GM12892 (cell line): ENCODE measurements at places on chromosomes 4 and X.

DNA sequence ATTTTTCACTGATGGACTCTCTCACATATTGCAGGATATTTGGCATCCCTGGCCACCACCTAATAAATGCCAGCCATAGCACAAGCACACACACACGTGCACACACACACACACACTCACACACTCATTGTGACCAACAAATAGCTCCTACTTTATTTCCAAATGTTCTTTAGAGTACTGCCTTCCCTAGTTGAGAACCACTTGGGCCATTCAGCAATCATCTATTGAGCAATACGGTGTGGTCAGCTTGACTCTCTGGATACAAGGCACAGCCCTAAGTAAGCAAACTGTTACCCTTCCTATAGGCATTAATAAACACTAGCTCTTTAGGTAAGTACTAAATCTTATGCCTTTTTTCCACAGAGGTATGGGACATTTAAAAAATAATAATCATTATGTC is 21.1 kb downstream of the CORIN start:
- no peak for DNase-seq

DNA sequence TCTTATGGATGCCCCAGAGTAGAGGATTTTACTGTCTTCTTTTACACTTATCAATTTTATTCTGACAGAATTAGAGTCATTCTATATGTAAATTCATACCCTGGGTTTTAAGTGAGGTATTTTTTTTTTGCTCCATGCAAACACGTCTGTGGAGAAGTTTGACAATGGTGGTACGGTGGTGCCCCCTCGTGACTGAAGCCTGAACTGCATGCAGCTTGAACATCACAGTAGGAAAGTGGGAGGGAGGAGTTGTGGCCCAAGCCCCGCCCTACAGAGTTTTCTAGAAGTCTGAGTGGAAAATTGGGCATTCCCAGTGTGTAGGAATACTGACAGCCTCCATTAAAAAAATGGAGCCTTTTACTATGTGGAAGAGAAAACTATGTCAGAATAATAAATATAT is 73.3 kb upstream of the RAB40AL start:
- peak; percentile 10 for DNase-seq

DNA sequence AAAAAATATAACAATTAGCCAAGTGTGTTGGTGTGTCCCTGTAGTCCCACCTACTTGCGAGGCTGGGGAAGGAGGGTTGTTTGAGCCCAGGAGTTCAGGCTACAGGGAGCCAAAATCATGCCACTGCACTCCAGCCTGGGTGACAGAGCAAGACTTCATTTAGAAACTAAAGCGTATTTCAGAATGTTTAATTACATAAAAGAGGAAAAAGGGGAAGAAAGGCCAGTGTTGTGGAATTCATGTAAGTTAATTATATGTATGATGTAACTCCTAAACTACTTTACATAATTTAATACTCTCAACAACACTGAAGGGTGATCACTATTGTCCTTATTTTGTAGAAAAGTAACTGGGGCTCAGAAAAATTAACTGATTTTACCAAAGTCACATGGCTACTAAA is 67.2 kb upstream of the HOPX start:
- no peak for DNase-seq

- DNase-seq = no peak
Measured at GRCh38 chrX:23373129-23373804, 38.6 kb downstream of the PTCHD1 start.

DNA sequence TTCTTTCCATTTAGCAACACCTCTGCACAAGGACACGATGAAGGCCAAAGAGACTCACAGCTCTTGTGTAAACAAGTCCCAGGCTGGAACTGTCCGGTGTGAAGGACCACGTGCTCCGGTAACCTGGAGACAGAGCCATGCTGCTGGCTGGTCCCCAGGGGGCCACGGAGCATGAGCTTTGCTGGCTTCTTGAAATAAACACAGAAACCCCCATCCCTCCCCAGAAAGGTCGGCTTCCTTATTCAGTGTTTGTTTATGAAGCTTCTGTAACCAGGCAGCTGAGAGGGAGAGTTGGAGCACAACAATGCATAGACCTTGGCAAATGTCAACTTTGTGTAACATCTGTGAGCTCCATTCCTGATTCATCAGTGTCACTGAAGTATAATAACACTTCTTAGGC is 109.4 kb downstream of the GPR143 start:
- no peak for DNase-seq

- DNase-seq = no peak
Measured at GRCh38 chrX:42771506-42772335, 6.2 kb downstream of the PPP1R2C start.

GRCh38 chrX:9846631-9847030 is 60.4 kb downstream of the SHROOM2 start:
- no peak for DNase-seq

DNA sequence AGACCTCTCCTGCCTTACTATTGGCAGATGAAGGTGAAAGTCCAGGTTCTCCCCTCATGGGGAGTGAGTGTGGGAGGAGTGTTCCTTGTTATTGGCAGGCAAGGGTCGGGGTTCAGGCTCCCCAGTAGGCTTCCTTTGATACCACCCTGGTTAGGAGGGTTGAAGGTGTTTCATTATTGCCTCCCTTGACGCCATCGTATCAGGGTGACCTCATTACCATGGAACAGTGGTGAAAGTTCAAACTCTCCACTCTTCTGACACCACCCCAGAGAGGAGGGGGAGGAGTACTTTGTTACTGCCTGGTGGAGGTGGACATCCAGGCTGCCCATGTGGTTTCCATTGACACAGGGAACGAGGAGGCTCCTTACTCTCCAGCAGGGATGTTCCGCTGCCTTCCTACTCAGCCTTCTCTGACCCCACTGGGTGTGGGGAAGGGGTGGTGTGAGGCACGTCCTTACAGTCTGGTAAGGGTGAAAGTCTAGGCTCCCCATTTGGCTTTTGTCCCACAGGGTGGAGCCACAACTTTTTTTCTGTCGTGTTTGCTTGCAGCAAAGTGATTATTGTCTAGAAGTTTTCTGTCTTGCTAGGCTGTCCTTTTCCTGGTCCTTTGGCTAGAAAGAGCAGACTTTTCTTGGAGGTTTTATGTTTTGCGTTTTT is 37.2 kb upstream of the USP9X start:
- no peak for DNase-seq

DNA sequence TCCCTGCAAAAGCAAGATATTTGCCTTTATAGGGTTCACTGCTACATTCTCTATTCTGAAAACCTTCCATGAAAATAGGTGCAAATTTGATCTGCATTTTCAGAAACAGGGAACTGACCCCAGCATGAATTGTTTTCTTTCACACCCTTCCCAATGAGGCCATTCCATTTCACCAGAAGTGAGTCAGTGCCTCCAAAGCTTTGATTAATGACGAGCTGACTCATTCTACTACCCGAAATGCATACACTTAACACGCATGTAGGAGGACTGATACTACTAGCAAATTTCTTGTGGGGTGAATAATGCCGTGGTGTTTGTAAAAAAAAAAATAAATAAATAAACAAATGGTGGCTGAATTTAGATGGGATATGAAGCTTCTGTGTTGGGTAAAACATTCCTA is 146.9 kb upstream of the FGF13 start:
- no peak for DNase-seq

DNA sequence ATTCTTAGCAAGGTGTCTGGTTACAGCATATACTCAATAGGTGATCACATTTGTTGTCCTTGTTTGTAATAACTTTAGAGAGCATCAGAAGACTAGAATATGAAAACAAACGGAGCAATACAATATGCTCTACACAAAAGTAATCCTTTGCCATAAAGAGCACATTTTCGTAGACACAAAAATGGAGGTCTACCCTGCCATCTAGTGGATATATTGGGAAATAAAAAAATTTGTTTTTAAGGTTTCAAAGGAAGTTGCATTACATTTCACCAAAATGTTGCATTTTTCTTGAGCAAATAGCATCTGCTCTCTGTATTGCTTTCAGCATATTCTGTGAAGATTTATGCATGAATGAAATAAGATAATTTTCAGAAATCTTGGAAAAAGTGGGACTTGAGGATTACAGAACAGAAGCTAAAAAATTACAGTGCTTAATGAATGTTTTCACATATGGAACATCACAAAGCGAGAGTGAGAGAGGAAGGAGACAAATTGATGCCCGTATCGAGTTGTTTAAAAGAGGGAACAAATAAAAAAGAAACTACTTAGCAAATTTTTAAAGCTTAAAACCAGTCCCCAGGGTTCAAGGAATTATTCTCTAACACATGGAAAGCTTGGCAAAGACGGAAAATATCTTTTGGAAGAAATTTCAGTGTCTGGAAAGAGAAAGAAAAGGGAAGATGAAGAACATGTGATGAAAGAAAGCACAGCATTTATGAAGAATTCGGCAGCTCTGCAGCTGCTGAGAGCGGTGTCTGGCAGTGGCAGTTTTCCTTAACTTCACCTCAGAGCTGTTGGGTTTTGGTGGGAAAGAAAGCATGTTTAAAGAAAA is 390.1 kb downstream of the ANKRD50 start:
- DNase-seq = no peak

DNA sequence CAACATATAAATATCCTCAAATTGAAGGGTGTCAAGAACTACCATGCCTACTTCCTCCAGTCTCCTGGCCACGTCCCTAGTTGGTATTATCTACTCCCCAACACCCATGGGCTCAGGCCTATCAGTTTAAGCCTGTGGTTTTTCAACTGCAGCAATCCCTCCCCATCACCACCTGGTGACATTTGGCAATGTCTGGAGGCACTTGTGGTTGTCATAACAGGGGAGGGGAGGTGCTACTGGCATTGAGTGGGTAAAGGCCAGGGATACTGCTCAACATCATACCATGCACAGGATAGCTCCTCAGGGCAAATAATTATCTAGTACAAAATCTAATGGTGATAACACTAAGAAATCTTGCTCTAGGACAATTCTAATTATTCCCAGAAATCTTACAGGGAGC is 95.3 kb downstream of the COMMD8 start:
- DNase-seq = no peak

DNA sequence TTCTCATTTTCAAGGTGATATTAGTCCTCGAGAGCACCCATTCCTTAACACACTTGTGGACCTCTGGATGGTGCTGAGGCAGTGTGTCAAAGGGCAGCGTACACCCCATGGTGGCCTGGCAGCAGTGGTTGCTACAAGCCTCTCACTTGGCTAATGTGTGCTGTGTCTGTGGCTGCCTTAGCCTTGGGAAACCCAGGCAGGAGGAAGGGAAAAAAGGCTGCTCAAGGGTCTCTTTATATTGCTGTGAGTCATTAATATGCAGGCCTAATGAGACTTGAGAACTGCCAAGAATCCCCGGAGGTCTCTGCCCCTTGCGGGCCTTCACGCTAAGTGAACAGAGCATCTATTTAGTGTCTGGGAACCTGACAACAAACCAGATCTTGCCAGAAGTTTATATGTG is 7.0 kb downstream of the PCDH10 start:
- DNase-seq = no peak

DNA sequence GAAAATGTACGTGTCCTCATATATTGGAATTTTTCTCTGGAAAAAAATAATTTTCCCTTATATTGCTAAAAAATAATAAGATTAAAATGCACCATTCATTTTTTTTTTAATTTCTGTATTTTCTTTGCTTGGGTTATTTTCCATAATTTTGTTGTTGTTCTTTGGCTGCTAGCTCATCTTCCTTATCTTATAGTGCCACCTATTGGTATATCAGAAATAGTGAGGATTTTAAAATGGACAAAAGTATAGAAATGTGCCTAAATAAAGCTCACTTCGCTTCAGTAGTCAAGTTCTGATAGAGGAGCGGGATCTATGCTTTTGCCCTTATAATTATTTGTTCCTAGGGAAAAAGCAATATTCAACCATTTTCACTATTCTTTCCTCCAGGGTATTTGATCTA is 134.8 kb downstream of the NAP1L3 start:
- DNase-seq = no peak

- no peak for DNase-seq
Measured at GRCh38 chr4:162117051-162117450, 46.7 kb downstream of the FSTL5 start.

GRCh38 chr4:136687596-136687995 is 844.7 kb downstream of the PCDH18 start:
- no peak for DNase-seq

- DNase-seq = no peak
Measured at GRCh38 chrX:150199803-150200202, 163.3 kb upstream of the MAMLD1 start.

DNA sequence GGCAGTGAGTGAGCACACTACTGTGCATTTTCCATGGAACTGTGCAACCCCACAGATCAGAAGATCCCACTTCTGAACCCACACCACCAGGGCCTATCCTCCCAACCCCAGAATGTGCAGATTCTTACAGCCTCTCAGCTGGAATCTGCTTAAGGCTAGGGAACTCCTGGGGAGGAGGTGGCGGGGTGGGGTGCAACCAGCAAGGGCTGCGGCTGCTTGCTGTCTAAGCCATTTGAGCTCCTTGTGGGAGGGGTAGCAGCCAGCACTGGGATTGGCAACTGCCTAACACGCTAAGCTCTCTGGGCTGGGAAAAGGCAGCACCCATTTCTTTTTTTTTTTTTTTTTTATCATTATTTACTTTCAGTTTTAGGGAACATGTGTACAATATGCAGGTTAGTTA is 353.3 kb downstream of the RAB28 start:
- no peak for DNase-seq
